ENCODE measurements at places on chromosomes 3 and 15.

- DNase-seq: peak; percentile 32
Measured at GRCh38 chr15:42031198-42031915, 10.5 kb upstream of the PLA2G4E start.

DNA sequence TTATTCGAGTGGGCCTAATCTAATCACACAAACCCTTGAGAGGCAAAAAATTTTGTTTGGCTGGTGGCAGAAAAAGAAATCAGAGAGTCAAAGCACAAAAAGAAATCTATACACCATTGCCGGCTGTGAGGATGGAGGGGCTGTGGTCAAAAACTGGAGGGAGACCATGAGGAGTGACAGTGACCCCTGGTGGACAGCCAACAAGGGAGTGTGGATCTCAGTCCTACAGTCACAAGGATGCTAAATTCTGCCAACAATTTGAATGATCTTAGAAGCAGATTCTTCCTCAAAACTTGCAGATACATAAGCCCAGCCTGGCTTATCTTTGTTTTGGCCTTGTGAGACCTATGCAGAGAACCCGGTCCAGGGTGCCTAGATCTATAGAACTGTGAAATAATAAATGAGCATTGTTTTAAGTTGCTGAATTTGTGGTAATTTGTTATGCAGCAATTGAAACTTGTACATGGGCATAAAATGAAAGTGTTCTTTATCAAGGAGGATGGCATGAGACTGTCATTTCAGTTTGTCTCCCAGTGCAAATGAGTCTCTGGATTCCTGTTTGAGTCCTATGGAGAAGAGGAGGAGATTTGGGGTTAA, 103.0 kb upstream of the ARHGEF26 start:
- no peak for DNase-seq

DNA sequence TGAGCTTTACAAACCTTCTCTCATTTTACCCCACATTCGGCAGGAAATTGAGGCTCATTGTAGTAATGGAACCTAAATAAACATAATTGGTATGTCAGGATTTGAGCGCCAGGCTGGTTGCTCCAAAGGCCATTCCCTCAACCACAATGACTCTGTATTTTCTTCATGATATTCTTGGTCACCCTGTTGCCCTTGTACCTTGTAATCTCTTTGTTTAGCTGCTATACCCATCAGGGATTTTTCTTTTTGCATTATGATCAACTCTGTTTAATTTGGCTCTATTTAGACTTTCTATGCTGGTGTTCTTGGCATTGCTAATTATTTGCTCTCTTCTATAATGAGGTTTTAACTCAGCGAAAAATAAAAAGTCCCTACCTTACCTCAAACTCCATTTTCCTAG, 29.8 kb downstream of the DUOX2 start:
- no peak for DNase-seq

- DNase-seq: no peak
Measured at GRCh38 chr15:63016234-63016633, 26.3 kb upstream of the TPM1 start.

DNA sequence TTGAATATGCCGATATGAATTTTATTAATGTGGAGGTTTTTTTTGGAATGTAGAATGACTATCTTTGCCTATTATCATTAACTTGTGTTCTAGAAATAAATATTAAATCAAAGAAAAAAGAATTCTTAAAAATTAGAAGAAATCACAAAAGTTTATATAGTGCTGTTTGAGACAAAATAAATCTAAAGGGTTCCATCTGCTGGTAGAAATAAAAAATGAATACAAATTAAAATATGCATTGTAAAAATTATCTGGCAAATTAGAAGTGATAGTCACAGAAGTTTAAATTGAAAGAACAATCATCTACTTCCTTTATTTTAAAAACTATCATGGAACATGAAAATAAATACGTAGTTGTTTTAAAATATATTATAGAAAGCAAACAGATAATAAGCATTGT, 22.7 kb upstream of the ZBTB20 start:
- DNase-seq: peak; percentile 25

- no peak for DNase-seq
Measured at GRCh38 chr3:182492536-182492935, 300.8 kb upstream of the ATP11B start.

DNA sequence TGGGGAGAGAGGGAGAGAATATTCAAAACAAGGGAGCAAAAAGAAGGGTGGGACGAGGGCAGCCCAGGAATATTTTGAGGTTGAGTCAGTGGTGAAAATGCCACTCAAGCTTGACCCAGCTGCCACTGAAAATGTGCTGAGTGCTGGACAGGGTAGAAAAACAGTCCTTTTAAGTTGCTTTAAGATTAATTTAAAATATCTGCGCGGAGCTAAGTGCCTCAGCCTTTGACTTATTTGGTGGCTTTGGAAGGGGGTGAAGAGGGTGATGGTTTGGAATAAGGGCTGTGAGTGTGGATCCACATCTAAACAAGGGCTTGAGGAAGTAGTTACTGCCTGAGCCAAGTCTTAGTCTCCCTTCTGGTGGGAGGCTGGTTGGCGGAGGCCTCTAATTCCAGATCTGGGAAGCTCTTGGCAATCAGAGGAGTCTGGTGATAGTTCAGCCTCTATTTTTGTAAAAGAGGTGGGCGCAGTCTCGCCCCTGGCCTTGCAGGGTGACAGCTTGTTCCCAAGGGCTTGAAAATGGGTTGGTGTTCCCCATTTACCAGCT, 280.8 kb upstream of the ROPN1 start:
- DNase-seq: peak; percentile 34

DNA sequence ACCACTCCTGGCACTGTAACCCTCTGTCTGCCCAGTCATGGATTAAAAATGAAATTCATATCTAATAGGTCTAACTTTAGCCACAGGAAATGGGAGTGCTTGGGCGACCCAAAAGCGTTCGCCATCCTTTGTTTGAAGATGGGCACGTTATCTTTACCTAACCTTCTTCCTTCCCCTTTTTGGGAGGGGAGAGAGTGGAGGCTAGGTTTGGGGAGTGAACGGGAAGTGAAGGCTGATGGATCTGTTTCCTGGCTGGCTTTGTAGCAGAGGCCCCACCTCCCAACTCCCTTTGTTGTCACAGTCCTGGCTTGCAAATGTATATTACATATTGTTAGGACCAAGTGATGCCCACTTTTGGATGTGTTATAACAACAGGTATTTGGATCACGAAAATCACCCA, 98.1 kb upstream of the ARHGEF3 start:
- no peak for DNase-seq

DNA sequence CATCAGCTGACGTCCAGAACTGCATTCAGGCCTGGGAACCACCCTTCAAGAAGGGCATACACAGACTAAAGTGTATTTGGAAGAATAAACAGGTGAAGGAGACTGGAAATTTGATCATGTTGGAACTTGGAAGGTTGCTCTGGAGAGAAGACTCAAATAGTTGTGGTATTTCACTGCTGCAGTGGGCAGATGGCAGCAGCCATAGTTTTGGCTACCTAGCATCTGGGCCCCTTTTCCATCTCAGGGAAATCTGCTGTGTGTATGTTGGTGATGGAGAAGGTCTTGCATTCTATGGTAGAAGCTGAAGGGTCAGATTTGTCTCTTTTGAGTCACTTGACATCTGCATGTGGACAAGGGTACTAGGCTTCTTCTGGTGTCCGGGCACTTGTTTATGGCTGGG, 114.4 kb upstream of the FGF7 start:
- no peak for DNase-seq

Measured in DMS79 treated with DMSO at 0.1 percent for 48 hours (cell line).